ENCODE measurements at places on chromosomes 2 and 18.

- DNase-seq = no peak
These were observed 424.2 kb downstream of the TGIF1 start for GRCh38 chr18:3874125-3874524.

- DNase-seq = no peak
These were observed 42.4 kb upstream of the NABP1 start for GRCh38 chr2:191635333-191636234.

DNA sequence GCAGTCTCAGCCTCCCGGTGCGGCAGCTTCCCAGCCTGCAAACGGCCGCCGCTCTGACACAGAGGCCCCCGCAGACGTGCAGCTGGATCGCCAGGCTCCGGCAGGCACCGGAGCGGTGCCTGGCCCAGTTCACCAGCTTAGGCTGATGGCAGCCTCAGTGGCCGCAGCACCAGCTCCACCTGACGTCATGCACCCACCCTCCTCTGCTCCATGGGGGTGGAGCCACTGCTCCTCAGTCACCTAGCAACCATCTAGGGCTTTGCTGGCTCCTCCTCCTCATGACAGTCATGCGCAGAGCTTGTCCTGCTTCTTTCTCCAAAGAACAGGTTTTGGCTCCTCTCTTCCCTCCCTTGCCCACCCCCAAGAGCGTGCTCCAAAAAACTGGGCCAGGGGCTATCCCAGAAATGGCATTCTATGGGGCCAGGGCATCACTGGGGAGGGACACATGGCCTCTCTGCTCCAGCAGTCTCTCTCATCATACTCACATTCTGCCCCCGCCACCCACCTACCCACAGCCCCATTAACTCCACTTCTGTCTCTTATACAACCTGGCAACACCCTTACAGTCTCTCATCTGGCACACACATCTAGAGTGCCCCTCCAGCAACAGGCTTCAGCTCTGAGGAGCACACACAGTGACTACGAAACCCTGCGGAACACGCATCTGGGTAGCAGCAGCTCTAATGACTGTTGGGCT, 5.5 kb downstream of the DCTN1 start:
- DNase-seq = peak; percentile 99

- DNase-seq = no peak
These were observed 35.1 kb upstream of the CD8A start for GRCh38 chr2:86825693-86826381.

DNA sequence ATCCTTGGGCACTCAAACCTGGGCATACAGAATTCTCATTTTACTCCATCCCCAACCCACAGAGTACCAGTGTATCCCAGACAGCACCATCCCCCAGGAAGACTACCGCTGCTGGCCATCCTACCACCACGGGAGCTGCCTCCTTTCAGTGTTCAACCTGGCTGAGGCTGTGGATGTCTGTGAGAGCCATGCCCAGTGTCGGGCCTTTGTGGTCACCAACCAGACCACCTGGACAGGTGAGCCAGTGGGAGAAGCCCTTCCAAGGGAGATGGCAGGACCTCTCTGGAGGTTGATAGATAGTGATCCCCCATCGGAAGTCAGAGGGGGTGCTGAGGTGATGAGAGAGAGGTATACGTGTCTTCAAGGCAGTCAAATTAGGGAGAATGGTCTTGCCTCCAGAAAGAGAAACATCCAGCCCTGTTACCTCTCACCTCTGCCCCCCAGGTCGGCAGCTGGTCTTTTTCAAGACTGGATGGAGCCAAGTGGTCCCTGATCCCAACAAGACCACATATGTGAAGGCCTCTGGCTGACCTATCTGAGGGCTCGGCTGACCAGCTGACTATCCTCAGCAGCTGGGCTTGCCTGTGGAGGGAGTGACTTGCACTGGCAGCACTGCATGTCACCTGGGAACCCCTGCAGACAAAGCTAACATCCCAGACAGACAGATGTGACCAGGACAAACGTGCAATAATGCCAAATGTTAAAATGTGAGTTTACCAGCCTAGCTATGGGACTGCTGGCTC, 9.5 kb downstream of the PKDCC start:
- DNase-seq = no peak

GRCh38 chr2:238272156-238272555, 16.3 kb downstream of the PER2 start:
- no peak for DNase-seq

DNA sequence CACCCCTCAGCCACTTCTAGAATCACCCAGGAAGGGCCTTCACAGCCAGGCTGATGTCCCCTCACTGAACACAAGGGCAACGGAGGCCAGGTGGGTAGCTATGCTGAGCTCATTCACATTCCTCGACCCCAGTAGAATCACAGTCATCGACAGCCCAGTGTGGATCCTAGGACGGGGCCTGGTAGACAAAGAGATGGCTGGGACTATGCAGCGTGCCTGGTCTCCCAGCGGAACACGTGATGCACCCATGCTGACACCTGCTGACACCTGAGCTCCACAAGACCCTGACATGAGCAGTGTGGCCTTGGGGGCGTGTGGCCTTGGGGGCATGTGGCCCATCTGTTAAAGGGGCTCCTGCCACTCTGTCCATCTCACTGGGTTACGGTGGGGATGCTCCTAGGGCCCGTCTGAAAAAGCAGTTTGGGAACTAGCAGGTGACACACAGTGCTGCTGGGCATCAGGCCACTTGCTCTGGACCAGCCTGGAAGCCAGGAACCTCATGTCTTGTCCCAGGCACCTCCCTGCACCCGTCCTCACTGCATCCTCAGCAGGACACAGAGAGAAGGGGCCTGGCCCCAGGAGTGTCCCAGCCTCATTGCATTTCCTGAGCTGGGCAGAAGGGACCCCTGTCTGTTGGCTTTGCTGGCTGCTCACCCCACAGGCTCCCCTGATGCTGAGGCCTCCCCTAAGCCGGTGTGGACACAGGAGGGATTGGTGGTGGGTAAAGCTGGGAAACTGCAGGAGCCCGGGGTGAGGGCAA, 9.7 kb downstream of the ECEL1 start:
- no peak for DNase-seq

- no peak for DNase-seq
These were observed 245.7 kb downstream of the IKZF2 start for GRCh38 chr2:212905640-212906201.

GRCh38 chr2:239749272-239749873, 275.8 kb downstream of the NDUFA10 start:
- no peak for DNase-seq

DNA sequence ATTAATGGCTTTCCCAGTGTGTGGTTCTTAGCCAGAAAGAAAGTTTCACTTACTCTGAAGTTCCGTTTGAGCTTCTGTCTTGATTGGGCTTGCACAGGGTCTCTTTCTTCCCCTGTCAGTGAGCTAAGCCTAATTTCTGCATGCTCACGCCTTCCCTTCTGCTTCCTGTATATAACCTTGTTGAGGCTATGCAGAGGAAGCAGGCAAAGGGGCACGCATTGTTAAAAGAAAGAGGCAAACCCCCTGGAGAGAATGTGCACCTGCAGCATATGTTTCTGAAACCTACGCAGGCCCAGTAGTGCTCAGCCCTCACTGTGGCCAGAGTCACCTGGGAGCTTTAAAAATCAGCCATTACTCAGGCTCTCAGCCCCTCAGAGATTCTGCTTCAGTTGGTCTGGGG, 14.5 kb upstream of the PLA2R1 start:
- DNase-seq = no peak

DNA sequence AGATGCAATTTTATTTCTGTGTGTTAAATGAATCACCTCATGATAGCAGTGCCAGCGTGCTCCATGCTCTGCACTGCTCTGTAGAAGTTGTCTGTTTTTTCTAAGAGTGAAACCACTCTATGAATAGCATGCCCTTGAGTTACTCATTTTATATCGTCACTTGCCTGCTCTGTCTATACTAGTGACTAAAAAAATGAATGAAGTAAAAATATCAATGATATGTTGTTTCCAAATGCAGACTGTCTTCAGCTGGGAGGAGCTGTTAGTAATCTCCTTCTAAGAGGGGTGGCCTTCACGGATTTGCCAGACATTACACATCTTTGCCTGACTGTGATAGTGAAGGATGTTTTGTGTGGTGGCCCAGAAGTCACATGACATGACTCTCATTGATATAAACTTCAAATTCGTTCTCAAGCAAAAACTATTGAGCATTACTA, 852.1 kb downstream of the CNTNAP5 start:
- no peak for DNase-seq

GRCh38 chr2:6993229-6993640, 76.0 kb downstream of the RNF144A start:
- DNase-seq = no peak
